ENCODE measurements at places on chromosomes 12 and 14. TPM values are rescaled to one million over a fixed set of nuclear protein-coding genes. Genes with fewer than 3 reads are reported as not detected.
A peak's percentile ranks its signal among the peaks of the same experiment; 100 is the strongest.

DNA sequence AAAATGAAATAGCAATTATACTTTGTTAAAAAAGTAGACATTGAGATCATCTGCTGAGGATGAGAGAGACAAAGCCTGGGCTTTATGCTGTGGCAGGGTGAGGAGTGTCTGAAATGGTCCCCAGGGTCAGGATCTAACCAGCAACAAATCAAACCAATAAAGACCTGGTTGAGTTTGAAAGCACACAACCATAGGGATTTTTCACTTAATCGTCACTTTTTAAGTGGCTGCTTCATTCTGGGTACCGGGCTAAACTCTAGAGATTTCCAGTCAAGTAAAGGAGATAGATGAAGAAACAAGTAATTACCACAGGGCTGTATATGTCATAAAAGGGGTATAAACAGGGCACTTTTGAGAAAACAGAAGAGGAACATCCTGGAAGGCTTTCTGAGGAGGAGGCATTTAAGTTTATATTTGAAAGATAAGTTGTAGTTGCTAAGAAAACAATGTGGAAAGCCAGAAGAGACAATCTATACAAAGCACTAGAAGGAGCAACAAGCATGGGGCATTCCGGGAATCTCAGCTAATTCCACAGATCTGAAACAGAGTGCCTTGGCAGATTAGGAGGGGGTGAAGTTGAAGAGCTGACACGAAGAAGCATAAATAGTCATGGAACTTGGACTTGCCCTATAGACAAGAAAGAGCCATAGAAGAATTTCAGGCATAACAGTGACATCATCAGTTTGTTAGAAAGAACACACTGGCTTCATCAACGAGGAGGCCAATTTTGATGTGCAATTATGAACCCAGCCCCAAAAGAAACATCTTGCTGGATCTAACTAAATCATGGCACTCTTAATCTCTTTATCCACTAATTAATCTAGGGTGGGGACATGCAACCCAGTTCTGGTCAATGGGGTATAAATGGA lies 46.9 kb upstream of the FRS2 start:
- DNase-seq: no peak
- H3K27me3 ChIP-seq: no peaks in the 10 kb centered on the region

- H3K4me1 ChIP-seq: peaks cover 3% of the 10 kb centered on the region
- no peak overlapping the region for H3K4me3 ChIP-seq
- DNase-seq: peak; percentile 76
These were observed 10.4 kb upstream of the FBLN5 start for GRCh38 chr14:91957876-91958313.

Gene SLC25A47
- total RNA-seq: not detected

DNA sequence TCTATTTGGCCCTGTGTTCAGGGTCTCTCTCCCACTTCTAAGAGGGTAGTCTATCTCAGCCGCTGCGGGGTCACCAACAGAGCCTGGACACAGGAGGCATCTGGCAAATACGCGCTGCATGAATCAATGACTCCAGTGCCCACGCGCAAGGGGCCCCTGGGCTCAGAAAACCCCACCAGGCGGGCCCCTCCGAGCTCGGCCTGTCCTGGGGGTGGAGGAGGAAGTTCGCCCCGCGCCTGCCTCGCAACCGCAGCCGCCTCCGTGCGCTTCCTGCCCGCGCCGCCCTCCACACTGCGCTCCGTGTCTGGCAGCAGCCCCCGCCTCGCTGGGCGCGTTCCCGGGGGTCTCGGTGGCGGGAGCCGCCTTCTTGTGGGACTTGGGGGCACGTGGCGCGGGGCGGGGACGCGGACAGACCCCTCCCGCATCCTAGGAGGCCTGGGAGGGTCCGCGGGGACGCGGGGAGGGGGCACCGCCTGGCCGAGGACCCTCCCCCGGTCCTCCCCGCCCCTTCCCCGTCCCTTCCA lies 811 bp upstream of the FBRSL1 start:
- DNase-seq: no peak
- H3K36me3 ChIP-seq: peaks cover 4% of the 10 kb centered on the region
- peak overlapping the region; percentile 10 for H3K27ac ChIP-seq
- H3K4me3 ChIP-seq: peak overlapping the region; percentile 47
- H3K4me1 ChIP-seq: peaks cover 31% of the 10 kb centered on the region
- peaks cover 7% of the 10 kb centered on the region for H3K27me3 ChIP-seq

Gene IL22
- not detected for total RNA-seq

GRCh38 chr12:89919241-89919906 lies 210.7 kb upstream of the ATP2B1 start:
- H3K27me3 ChIP-seq: no peaks in the 10 kb centered on the region
- H3K4me3 ChIP-seq: no peak overlapping the region
- H3K36me3 ChIP-seq: no peaks in the 10 kb centered on the region
- H3K27ac ChIP-seq: no peak overlapping the region

DNA sequence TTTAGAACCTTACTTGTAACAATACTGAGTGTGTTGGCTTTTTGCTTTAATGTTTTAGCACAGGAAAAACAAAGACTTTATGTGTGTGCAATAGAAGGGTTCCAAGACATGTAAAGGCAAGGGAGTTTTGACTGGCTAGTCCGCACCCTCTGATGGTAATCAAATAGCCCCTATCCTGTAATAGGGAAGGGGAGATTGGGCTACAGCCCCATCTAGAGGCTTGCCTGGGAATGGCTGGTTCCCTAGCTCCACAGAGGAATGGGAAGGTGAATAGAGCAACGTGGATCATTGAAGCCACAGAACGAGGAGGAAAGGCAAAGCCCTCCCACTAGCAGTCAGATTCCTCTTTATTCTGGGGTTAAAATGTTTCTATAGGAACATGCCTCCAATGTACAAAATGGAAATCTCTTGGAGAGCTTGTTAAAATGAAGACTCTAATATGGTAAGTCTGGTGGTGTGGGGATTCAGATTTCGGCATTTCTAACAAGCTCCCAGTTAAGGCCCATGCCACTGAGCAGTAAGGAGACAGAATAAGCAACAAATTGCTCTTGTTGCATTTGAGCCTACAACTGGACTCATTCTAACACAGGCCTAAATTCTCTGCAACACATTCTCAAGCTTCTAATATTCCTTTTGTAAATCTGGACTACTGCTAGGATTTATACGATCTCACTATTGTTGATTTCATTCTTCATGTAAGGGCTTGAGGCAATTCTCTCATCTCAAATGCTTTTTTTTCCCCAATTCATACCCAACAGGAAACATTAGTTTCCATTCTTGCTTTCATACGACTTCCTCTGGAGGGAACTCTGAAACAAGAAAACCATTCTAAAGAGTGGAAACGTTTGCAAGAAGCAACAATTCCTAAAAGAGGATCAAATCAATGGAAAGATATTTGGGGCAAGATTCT lies 57.1 kb downstream of the NIN start:
- peaks cover 30% of the 10 kb centered on the region for H3K36me3 ChIP-seq
- H3K4me1 ChIP-seq: peaks cover 48% of the 10 kb centered on the region
- DNase-seq: no peak
- no peaks in the 10 kb centered on the region for H3K27me3 ChIP-seq
- H3K4me3 ChIP-seq: no peak overlapping the region
- peak overlapping the region; percentile 96 for H3K27ac ChIP-seq

DNA sequence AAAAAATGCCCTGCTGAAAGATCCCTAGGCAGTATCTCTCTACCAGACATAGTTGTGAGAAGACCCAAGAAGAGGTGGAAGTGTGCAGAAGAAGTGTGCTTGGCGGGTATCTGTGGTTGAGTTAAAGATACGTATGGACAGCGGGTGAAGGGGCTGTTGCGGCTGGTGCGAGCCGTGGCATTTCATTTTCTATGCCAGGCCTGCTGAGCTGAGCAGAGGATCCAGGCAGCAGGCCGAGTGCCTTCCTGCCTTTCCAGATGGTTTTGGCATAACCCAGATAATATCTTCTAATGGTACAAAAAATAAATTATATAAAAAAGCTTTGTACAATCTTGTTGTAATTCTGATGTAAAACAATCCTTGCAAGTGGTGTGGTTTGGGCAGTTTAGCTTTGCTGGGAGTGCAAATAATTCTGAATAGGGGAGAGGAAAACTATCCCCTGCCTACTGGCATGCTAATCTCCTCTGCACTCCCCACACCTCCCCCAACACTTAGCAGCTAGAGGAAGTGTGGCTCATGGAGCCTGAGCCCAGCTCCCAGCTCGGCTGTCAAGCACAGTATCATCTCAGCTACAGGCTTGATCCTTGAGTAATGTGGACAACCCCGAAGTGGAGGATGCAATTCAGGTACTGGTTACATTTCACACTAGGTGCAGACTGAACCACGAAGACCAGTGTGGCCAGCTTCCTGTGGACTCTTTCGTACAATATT lies 168.9 kb downstream of the VRK1 start:
- no peaks in the 10 kb centered on the region for H3K27me3 ChIP-seq
- no peak overlapping the region for H3K4me3 ChIP-seq
- H3K27ac ChIP-seq: no peak overlapping the region
- no peaks in the 10 kb centered on the region for H3K36me3 ChIP-seq
- H3K4me1 ChIP-seq: no peaks in the 10 kb centered on the region
- peak; percentile 60 for DNase-seq

- no peak for DNase-seq
- no peaks in the 10 kb centered on the region for H3K36me3 ChIP-seq
- no peak overlapping the region for H3K27ac ChIP-seq
These were observed 101.6 kb upstream of the PLEKHG7 start for GRCh38 chr12:92601176-92601575.

All from osteocyte (in vitro differentiated cells).